ENCODE measurements at places on chromosomes 2 and 18.
A peak's percentile ranks its signal among the peaks of the same experiment; 100 is the strongest.

DNA sequence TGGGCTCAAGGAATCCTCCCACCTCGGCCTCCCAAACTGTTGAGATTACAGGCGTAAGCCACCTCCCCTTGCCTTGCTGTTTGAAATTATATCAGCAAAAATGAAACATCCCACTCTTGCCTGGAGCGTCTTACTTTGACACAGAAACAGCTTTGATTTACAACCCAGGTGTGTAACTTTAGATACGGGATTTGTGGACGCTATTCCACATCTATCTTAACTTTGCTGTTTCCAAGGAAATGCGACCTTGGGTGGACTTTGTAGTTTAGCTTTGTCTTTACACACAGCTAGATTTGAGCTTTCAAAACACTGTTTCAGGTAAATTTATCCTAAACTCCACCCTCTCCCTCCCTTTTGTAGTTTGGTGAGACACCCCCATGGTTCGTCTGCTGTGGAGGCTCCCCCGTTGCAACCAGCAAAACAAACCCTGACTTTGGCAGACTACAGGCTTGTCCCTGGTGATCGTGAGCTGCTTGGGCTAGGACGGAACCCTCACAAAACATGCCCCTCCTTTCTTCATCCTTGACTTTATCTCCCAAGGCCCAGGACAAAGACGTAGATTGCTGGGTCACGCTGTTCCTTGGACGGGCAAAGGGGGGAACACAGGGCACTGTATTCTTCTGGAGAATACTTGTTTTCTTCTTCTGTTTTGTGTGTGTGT lies 5.5 kb upstream of the MSH6 start:
- DNase-seq = no peak

DNA sequence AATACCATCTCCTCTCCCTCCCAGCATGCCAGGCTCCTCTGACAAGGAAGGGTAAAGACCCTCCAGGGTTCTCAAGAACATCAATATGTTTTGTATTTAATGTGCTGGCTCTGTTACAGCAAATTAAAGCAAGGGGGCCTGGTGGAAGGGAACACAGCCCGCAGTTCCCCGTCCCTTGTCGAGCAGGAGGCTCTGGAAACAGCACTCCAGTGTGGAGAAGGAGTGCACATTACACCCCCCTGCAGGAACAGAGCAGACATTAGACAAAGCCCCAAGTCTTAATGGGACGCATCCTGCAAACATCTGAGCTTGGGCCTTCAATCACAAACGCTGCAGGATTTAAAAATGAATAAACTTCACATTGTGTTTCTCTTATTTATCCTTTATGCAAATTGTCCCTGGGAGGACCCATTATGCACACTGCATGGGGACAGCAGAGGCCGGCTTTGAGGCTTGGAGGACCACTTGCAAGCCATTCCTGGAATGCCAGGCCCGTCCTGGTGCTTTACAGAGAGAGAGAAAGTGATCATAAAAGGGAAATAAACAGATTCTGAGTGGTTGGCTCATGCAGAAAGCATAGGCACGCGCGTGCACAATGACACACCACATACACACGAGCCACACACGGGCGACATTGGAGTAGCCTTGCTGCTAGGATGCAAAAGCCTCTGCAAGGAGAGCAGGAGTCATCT lies 328.7 kb downstream of the SMAD2 start:
- DNase-seq = no peak

DNA sequence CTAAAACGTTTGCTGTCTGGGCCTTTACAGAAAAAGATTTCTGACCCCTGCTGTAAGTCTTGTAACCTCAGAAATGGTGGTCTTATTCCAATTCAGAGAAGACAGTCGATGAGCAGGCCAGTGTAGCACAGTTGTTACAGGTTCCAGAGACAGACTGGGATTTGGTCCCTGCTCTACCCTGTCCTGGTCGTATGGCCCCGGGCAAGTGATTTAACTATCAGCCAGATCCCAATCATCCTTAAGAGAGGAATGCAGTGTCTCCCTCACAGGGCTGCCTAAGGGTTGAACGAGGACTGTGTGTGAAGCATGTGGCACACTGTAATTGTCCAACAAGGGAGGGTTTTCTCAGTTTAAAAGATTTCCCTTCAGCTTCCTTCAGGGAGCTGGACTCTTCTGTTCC lies 47.2 kb downstream of the HK2 start:
- no peak for DNase-seq

GRCh38 chr18:13393338-13393737 lies 174.8 kb downstream of the LDLRAD4 start:
- DNase-seq = no peak

DNA sequence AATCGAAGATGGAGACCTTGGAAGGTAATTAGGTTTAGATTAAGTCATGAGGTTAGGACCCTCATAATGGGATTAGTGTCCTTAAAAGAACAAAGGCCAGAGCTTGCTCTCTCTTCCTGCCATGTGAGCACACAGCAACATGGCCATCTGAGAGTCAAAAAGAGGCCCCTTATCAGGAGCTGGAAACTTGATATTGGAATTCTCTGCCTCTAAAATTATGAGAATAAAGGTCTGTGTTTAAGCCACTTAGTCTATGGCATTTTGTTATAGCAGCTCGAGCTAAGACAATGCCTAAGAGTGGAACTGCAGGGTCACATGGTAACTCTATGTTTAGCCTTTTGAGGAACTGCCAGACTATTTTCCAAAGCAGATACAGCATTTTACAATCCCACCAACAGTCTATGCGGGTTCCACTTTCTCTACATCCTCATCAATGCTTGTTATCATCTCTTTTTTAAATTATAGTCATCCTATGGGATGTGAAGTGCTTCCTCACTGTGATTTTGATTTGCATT lies 42.4 kb downstream of the THADA start:
- no peak for DNase-seq

- DNase-seq = no peak
Measured at GRCh38 chr18:45103319-45104048, 422.8 kb downstream of the SETBP1 start.

DNA sequence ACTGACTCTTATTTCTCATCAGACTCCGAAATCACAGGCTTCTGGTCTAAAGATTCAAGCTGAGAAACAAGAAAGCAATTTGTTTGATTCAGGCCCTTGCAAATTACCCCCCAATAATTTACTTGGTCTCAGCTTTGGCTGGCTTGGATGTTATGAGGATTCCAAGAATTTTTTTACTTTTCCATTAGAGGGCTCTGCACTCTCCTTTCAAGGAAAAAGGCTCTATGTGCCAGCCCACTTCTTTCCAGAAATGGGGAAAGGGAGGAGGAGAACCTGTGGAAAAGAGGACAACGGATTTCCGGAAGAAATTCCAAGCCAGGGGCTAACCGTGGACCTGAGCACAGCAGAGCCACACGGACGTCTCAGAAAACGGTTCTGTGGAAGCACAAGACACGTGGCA lies 44.4 kb downstream of the BCL11A start:
- peak; percentile 44 for DNase-seq

DNA sequence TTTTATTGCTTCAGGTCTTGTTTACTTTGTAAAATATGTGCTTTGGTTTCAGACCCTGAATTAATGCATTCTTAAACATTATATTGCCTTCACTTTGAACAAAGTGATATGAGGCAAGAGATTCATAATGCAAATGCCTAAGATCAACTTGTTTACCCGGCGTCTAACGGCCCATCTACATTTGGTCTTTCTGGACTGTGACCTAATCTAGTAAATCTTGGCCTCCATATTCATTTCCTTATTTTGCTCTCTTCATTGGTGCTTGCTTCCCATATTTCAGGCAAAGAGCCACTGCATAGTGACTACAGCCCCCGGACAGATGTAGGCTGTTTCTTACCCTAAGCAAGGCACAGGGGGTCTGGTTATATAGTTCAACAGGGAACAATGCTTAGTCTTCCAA lies 53.0 kb upstream of the SLC39A10 start:
- DNase-seq = no peak

- no peak for DNase-seq
Measured at GRCh38 chr2:123791207-123791606, 233.9 kb upstream of the CNTNAP5 start.

All from right forelimb (tissue), 1 donor.